HT-29 (cell line): ENCODE measurements at places on chromosomes 7 and 10. TPM values are rescaled to one million over a fixed set of nuclear protein-coding genes. Genes with fewer than 3 reads are reported as not detected.

APBB1IP gene
- total RNA-seq, result not detected in 2 replicates

RTKN2 gene
- total RNA-seq, result 3.7 TPM in 2 replicates

ARHGAP22 gene
- 0.10 and 0.39 TPM in 2 replicates for total RNA-seq

SYCE1 gene
- not detected in 2 replicates for total RNA-seq

ZP3 gene
- 12.7 and 16.4 TPM in 2 replicates for total RNA-seq

DNA sequence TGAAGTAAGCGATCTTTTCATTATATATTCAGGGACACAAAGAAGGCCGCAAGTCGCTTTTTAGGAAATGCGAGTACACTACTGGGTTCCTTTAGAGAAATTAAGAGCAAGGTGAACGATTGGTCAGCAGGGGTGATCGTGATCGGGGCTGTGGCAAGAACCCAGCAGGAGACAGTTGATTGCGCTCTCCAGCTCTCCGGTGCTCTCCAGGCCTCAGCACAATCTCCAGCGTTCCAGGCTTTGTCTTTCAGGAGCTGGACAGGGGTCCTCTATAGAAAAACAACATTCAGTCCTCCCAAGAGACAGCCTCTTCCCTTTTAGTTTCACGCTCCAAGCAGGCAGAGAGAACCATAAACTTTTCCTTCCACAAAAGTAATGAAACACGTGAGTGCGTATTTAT, 170.5 kb upstream of the KLF6 start:
- DNase-seq, result no peak

DNA sequence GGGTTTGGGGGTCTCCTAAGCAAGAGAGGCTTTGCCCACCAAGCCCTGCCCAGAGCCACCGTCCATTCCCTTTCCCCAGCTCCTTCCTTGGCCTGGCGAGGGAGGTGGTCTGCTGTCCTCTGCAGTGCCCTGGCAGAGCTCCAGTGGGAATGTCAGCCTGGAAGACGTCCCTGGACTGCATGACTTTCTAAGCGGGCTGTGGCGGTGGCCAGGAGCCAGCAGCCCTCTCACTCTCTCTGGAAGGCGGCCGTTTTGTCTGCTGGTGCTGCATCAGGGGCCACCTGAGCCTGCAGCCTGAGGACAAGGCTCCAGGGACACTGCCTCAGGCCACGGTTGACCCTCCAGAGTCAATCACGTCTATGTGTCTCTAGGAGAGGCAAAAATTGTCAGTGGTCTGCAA, 271.0 kb downstream of the SKAP2 start:
- no peak for DNase-seq

DNA sequence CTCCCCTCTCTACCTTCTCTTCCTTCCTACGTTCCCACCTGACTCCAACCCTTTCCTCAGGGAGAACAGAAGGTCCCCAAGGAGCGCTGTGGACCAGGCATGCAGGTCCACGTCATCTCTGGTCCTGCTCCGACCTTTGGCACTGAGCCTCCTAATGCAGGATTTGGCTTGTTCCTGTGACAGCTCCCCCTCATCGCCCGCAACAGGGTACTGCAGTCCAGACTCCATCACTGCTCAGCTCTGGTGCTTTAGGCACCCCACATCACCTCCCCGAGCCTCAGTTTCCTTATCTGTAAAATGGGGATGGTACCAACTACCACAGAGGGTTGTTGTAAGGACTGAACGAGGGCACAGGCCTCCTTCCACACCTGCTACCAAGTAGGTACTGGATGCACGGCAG, 54.6 kb downstream of the FHIP2A start:
- peak; percentile 45 for DNase-seq

GRCh38 chr10:6347391-6347951, 144.7 kb downstream of the PFKFB3 start:
- DNase-seq, result no peak

GRCh38 chr7:45026013-45026412, 26.0 kb downstream of the CCM2 start:
- DNase-seq, result no peak

- DNase-seq, result no peak
Observed at GRCh38 chr7:124919841-124920240, 9.8 kb downstream of the POT1 start.

DNA sequence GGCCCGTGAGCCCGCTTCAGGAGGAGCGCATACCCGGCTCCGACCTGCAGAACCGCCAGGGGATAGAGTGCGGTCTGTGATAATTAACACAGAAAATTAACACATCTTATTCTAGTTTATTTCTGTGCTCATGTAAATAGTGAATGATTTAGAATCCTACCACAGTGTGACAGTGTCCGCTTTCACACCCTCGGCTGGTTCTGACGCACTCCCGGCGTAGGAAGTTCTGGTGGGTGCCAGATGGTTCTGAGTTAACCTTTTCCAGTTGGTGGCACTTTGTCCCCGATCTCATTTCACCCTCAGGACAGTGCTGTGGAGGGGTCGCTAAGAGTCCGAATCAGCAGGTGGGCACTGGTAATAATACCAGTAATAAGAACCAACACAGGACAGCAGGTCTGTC, 28.3 kb upstream of the FXYD4 start:
- DNase-seq, result no peak

DNA sequence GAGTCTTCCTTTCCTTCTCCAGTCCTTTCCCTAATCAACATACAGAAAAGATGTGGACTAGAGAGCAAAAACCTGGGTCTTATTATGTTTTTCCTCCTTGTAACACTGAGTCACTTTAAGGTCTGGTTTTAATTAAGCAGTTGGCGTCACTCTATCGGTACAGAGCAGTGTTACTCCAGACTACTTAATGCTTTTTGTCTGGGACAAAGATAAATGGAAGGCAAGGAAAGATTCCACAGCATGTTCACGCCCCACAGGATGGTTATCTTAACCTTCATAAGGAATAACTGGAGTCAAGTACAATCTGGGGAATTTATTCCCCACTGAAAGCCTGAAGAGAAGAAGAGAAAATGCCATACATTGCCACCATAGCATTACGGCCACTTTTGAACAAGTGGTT, 145.7 kb downstream of the ELAPOR2 start:
- no peak for DNase-seq

DNA sequence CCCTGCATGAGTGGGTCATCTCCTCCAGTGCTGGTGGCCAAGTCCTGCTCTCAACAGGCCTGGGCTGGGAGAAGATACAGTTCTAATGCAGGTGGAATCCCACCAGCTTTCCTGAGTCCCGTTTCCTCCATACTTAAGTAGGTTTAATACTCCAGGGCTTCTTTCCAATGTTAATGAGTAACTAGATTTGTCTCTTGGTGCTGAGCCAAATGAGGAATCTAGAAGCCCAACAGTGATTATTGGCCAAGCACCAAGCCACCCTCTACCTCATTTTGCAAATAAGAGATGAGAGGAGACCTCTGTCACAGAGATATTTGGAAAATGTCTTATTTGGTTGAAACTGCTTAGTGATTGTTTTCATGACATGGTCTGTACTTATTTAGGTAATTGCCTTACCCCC, 37.1 kb downstream of the STARD3NL start:
- peak; percentile 52 for DNase-seq

DNA sequence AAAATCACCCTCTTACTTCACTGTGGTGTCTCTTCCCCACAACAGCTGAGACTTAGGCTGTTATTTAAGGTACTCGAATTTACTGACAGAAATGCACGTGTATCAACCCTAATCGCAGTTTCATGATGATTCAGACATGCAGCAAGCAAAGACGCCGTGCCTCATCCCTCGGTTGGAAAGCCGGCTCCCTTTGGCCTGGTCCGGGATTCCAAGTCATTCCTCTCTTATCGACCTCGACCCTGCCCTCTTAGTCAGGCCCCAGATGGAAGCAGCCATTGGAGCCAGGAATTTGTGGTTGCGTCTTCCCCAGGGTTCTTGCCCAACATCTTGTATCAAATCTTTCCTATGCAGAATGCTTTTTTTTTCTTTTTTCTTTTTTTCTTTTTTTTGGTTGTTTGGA, 229.5 kb downstream of the GATA3 start:
- no peak for DNase-seq

DNA sequence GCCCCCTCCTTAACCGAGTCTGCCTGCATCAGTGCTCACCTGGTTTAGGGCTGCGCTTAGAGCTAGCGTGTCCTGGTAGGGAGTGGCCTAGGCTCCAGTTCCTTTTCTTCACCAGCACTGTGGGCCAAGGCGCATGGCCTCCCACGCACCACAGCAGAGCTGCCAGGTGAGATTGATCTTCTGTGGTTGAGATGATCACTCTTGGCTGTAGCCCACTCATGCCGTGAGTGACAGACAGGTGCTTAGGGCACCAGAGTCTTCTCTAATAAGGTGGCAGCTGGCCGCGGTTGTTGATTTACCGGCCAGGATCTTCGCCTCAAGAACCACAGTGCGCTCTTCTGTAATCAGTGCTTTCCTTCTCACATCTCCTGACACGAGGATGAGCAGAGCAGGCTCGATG, 157.2 kb upstream of the INSYN2A start:
- no peak for DNase-seq
